ENCODE measurements at places on chromosomes 16 and 17. TPM values are rescaled to one million over a fixed set of nuclear protein-coding genes. Genes with fewer than 3 reads are reported as not detected.
A peak's percentile ranks its signal among the peaks of the same experiment; 100 is the strongest.

- no peak for ATAC-seq
These were observed 1.2 kb downstream of the ARHGAP17 start for GRCh38 chr16:25013751-25014499.

DNA sequence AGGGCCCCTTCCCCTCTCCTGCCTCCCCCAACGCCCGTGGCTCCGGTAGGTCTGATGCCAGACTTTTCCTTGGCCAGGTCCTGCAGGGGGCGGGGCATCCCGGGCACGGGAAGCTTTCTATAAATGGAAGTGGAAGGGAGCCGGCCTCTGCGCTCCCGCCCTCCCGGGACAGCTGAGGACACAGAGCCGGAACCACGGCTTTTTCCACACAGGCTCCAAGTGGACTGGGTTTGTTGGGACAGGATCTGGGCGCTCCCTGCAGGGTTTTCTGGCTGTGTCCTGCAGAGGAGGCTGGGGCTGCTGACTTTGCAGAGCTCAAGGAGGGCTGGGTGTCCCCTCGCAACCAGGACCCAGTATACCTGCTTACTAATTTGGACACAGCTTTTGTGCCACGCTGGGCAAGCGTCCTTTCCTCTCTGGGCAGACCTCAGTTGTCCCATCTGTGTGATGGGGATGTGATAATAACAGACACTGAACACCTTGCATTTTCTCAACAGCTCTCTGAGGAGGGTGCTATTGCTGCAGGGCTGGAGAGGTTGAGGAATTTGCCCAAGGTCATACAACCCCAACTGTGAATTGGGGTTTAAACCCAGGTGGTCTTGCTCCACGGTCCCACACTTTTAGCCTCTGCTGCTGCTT is 1.8 kb downstream of the TNS4 start:
- peak; percentile 96 for ATAC-seq

- ATAC-seq = peak; percentile 13
These were observed 968 bp downstream of the RIPOR1 start for GRCh38 chr16:67529582-67530012.

Gene SPG7
- 160 TPM for total RNA-seq

Gene RAB26
- total RNA-seq = not detected

Gene CD300C
- total RNA-seq = not detected

Gene KRTAP2-1
- total RNA-seq = not detected
